ENCODE measurements at places on chromosomes 2 and 18.

- ATAC-seq = peak; percentile 54
Measured at GRCh38 chr2:69616755-69617154, 26.8 kb downstream of the AAK1 start.

DNA sequence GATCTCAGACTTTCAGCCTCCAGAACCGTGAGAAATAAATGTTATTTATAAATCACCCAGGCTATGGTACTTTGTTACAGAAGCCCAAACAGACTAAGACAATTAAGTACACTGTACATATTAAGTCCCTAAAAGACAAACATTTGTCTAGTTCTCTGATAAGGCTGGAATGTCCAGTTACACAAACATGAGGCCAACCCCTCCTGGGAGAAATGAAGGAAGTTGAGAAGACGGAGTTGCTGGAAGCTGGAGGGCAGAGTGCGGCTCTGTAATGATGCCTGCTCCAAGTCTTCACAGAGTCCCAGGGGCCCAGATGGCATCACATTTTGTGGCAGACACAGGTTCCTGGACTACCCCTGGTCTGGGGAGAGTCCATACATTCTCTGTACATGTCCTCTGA, 79.2 kb upstream of the ST8SIA3 start:
- ATAC-seq = no peak

DNA sequence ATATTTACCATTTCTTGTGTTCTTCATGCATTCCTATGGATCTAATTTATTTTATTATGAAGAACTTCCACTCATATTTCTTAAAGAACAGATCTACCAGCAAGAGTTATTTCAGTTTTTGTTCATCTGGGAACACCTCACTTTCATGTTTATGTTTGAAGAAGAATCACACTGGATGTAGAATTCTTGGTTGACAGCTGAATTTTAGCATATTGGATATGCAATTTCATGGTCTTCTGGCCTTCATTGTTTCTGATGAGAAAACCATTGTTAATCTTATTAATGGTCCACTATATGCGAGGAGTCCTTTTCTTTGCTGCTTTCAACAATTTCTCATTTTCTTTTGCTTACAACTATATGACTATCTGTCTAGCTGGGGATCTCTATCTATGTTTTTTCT, 189.2 kb downstream of the UXS1 start:
- ATAC-seq = no peak

DNA sequence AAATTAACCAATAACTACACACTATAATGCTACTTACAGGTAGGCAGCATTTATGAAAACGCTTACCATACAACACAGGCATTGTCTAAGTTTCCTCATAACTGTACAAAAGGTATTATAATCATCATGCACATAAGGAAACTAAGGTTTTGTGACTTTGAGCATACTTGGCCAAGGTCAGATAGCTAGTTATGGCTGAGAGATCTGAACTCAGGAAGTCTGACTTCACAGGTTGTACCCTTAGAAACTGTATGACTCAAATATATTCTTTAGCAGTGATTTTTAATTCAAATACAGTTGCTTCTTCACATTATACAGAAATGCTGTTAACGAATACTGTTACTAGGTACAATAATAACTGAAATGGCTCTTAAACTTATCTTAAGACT, 89.3 kb downstream of the TRIP12 start:
- peak; percentile 83 for ATAC-seq

- no peak for ATAC-seq
Measured at GRCh38 chr18:26792661-26793060, 72.8 kb downstream of the AQP4 start.

DNA sequence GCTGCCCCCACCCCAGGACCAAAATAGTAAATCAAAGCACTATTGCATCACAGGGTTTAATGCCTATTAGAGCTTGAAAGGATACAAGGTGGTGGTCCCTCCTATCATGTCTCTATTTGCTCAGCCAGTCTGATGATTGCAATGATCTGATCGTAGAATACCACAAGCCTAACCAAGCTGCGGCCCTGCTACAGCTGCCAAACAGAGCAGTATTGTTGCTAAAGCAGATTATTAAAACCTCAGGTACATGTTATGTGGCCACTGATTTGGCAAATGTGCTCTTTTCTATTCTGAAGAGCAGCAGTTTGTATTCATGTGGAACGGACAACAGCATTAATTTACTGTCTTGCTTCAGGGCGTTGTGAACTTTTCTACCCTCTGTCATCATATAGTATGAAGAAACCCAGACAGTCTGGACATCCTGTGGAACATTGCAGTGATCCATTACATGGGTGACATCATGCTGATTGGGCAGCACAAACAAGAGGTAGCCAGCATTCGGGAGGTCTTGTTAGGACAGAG, 8.4 kb upstream of the VAPA start:
- ATAC-seq = no peak

DNA sequence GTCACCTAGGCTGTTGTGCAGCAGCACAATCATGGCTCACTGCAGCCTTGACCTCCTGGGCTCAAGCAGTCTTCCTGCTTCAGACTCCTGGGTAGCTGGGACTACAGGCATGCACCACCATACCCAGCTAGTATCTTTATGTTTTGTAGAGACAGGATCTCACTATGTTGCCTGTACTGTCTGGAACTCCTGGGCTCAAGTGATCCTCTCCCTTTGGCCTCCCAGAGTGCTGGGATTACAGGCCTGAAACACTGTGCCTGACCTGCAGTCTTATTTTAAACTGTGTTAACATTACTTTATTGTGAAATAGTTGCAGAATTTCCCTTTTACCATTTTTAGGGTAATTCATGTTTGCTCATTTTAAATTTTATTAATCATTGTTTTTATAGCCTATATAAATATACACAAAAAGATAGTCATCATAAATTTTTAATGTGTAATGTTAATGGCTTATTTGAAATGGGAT, 24.6 kb downstream of the EML4 start:
- ATAC-seq = no peak

- ATAC-seq = no peak
Measured at GRCh38 chr18:46657115-46657955, at the start of gene LOXHD1. TSS of gene LOXHD1 (minus strand) at chr18:46657220. CDS start at chr18:46657033, 187 bp downstream.

DNA sequence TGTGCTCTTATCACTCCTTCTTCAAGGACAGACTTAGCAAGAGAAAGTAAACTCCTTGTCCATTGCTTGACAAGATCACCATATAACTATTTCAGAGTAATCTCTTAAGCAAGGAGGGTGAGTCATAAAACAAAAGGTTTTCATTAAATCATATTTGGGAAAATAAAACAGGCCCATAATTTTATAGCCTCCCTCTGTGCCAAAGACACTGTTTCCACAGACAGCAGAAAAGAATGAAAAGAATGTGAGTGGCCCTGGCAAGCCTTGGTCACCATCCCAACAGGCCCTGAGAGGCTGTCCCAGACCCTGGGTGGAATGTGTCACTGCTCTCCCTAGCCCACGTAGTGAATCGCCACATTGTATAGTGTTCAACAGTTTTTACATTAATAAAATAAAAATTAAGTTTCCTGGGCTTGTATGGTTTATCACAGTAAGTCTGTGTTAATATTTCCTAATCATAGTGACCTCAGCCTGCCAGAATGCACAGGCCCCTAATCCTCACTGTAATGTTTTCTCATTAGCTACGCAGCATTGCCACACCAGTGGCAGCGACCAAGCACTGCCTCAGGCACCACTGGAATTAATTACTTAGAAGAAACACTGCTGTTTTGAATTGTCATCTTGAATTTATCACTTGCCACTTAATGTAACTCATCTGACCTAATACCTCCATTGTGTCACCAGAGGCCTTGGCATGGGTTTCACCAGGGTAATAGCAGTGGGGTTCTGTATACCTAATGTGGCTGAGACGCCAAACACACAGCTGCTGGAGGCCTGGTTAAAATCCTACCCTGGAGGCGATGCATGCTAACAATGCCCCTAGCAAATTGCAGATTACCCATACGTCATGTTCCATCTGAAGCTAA, 401.9 kb downstream of the LNPK start:
- no peak for ATAC-seq

GRCh38 chr2:77725045-77725444, 202.9 kb upstream of the LRRTM4 start:
- no peak for ATAC-seq

- ATAC-seq = no peak
Measured at GRCh38 chr2:177322801-177323261, 58.3 kb upstream of the NFE2L2 start.

GRCh38 chr2:241050624-241051577, 51.2 kb downstream of the MTERF4 start:
- no peak for ATAC-seq
